ENCODE measurements at places on chromosomes 13 and 19. TPM values are rescaled to one million over a fixed set of nuclear protein-coding genes. Genes with fewer than 3 reads are reported as not detected.

DNA sequence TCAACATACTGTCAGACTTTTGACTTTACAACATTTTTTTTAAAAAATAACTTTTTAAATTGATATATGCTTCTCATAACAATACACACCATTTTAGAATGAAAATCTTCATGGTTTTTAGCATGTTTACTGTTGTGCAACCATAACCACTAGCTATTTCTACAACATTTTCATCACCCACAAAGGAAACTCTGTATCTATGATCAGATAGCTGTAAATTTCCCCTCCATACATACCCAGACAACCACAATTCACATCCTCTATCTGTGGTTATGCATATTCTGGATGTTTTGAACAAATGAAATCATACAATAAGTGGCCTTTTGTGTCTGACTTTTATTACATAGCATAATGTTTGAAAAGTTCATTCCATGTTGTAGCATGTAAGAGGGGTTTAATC, 1666.0 kb downstream of the EFNB2 start:
- H3K4me1 ChIP-seq = no peaks in the 10 kb centered on the region
- H3K27ac ChIP-seq = no peak overlapping the region
- no peak for DNase-seq
- H3K4me3 ChIP-seq = no peak overlapping the region
- H3K27me3 ChIP-seq = no peaks in the 10 kb centered on the region

The ZNF525 gene
- 2.4 TPM for total RNA-seq

The SAFB2 gene
- 75.6 TPM for total RNA-seq

The DACH1 gene
- 7.3 TPM for total RNA-seq

- no peaks in the 10 kb centered on the region for H3K4me1 ChIP-seq
- no peak overlapping the region for H3K4me3 ChIP-seq
- no peaks in the 10 kb centered on the region for H3K36me3 ChIP-seq
- DNase-seq = no peak
Observed at GRCh38 chr19:32767951-32768679, 48.5 kb downstream of the TDRD12 start.

DNA sequence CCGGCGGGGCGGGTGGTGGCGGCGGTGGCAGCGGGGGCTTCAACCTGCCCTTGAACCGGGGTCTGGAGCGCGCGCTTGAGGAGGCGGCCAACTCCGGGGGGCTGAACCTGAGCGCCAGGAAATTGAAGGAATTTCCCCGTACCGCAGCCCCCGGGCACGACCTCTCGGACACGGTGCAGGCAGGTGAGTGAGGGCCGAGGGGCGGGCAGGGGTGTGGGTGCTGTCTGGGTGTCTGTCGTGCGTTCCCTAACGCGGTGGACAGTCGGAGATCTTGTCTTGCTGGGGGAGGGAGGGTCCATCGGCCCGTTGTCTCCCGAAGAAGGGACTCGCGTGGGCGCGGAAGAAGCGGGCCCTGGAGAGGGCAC, 533 bp downstream of the LRCH1 start:
- no peak for DNase-seq
- no peaks in the 10 kb centered on the region for H3K36me3 ChIP-seq
- peaks cover 28% of the 10 kb centered on the region for H3K4me1 ChIP-seq
- H3K27me3 ChIP-seq = no peaks in the 10 kb centered on the region
- peak overlapping the region; percentile 88 for H3K27ac ChIP-seq
- peak overlapping the region; percentile 97 for H3K4me3 ChIP-seq

The TJP3 gene
- 94.3 TPM for total RNA-seq

DNA sequence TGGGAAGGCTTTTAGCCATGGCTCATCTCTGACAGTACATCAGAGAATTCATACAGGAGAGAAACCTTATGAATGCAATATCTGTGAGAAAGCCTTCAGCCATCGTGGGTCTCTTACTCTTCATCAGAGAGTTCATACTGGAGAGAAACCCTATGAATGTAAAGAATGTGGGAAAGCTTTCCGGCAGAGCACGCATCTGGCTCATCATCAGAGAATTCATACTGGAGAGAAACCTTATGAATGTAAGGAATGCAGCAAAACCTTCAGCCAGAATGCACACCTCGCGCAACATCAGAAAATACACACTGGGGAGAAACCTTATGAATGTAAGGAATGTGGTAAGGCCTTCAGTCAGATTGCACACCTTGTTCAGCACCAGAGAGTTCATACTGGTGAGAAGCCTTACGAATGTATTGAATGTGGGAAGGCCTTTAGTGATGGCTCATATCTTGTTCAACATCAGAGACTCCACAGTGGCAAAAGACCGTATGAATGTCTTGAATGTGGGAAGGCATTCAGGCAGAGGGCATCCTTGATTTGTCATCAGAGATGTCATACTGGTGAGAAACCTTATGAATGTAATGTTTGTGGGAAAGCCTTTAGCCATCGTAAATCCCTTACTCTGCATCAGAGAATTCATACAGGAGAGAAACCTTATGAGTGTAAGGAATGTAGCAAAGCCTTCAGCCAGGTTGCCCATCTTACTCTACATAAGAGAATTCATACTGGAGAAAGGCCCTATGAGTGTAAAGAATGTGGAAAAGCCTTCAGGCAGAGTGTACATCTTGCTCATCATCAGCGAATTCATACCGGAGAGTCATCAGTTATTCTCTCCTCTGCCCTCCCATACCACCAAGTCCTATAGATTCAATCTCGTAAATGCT, 10.7 kb downstream of the ZNF470 start:
- peaks cover 29% of the 10 kb centered on the region for H3K36me3 ChIP-seq
- no peak for DNase-seq
- no peaks in the 10 kb centered on the region for H3K4me1 ChIP-seq
- H3K27ac ChIP-seq = no peak overlapping the region
- H3K27me3 ChIP-seq = no peaks in the 10 kb centered on the region

- peaks cover 12% of the 10 kb centered on the region for H3K4me1 ChIP-seq
- H3K27ac ChIP-seq = peak overlapping the region; percentile 68
- DNase-seq = no peak
- H3K36me3 ChIP-seq = peaks cover 8% of the 10 kb centered on the region
- no peak overlapping the region for H3K4me3 ChIP-seq
Observed at GRCh38 chr19:7677669-7678311, 900 bp downstream of the MCEMP1 start.

DNA sequence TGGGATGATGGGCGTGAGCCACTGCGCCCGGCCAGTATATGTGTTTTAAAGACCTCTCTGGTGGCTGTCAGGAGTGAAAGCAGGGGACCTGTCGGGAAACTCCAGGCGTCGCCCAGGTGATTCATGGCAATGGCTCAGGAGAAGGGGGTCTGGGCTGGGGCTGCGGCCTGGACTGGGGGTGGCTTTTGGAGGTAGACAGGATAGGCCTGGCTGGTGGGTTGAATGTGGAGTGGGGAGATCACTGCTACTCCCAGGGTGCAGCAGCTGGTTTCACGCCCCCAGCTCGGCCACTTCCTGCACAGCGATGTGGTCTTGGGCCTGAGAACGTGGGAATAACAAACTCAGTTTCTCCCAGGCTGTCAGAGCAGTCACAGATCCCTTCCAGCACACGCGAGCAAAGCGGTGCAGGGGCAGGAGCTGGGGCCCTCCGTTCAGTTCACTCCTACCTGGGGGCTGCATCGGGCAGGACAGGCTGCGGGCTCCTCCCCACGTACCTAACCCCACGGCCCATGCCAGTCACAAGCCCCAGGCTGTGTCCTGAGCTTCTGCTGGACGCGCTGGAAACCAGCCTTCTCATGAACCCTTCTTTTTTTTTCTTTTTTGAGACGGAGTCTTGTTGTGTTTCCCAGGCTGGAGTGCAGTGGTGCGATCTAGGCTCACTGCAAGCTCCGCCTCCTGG, 18.9 kb downstream of the KDM4B start:
- H3K4me1 ChIP-seq = peaks cover 47% of the 10 kb centered on the region
- H3K27me3 ChIP-seq = no peaks in the 10 kb centered on the region
- H3K36me3 ChIP-seq = no peaks in the 10 kb centered on the region
- DNase-seq = no peak

The PSG7 gene
- total RNA-seq = not detected

GRCh38 chr13:51047434-51048165, 63.5 kb downstream of the C13orf42 start:
- H3K4me1 ChIP-seq = no peaks in the 10 kb centered on the region
- H3K27me3 ChIP-seq = no peaks in the 10 kb centered on the region
- no peaks in the 10 kb centered on the region for H3K36me3 ChIP-seq
- H3K4me3 ChIP-seq = no peak overlapping the region
- DNase-seq = no peak
- no peak overlapping the region for H3K27ac ChIP-seq

The ICAM1 gene
- total RNA-seq = 791 TPM

DNA sequence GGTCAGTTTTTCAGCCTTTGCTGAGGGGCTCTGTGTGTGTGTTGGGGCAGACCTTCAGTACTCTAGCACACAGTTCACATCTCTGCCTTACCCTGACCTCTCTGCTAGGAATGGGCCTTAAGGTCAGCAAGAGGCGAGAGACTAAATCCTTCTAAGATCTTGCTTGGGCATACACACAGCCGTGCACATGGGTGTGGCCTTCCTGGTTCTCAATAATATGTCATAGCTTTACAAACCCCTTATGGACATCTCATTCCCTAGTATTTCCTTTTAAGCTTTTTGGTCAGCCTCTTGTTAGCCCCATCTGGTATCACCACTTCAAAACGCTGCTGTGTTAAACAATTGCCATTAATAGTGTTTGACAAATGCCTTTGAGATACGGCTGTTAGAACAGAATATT, 69.4 kb upstream of the SPATA13 start:
- no peaks in the 10 kb centered on the region for H3K27me3 ChIP-seq
- peak overlapping the region; percentile 83 for H3K27ac ChIP-seq
- no peak overlapping the region for H3K4me3 ChIP-seq
- peaks cover 31% of the 10 kb centered on the region for H3K4me1 ChIP-seq
- H3K36me3 ChIP-seq = no peaks in the 10 kb centered on the region

The TTYH1 gene
- not detected for total RNA-seq

GRCh38 chr13:113661509-113661908, 3.5 kb upstream of the ATP4B start:
- H3K4me1 ChIP-seq = no peaks in the 10 kb centered on the region
- no peaks in the 10 kb centered on the region for H3K27me3 ChIP-seq
- no peaks in the 10 kb centered on the region for H3K36me3 ChIP-seq
- H3K27ac ChIP-seq = no peak overlapping the region

The IGFL3 gene
- total RNA-seq = not detected

DNA sequence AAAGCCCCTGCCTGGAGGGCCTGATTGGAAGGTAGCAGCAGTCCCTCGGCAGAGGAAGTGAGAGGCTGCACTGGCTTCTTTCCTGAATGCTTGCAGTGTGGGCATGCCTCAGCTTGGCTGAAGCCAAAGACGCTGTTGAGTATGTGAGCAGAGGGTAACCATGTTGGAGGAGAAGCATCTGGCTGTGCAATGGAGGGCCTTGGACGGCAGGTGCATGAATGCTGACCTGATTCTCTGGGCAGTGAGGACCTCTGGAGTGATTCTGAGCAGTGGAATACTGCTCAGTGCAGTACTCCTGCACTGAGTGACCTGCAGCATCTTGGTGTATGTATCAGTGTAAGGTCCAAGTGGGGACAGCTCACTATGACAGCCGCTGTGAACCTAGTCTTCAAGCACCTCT, 46.9 kb downstream of the SOX1 start:
- no peak overlapping the region for H3K27ac ChIP-seq
- no peaks in the 10 kb centered on the region for H3K4me1 ChIP-seq
- no peaks in the 10 kb centered on the region for H3K27me3 ChIP-seq

The CDX2 gene
- total RNA-seq = not detected

GRCh38 chr19:16355293-16356043, 30.8 kb downstream of the KLF2 start:
- H3K27ac ChIP-seq = peak overlapping the region; percentile 32
- DNase-seq = no peak
- H3K4me3 ChIP-seq = peak overlapping the region; percentile 8
- peaks cover 18% of the 10 kb centered on the region for H3K4me1 ChIP-seq
- H3K36me3 ChIP-seq = no peaks in the 10 kb centered on the region

GRCh38 chr13:31011193-31011860, 78.9 kb downstream of the TEX26 start:
- H3K4me3 ChIP-seq = no peak overlapping the region
- no peak overlapping the region for H3K27ac ChIP-seq
- H3K36me3 ChIP-seq = no peaks in the 10 kb centered on the region
- H3K4me1 ChIP-seq = no peaks in the 10 kb centered on the region
- H3K27me3 ChIP-seq = no peaks in the 10 kb centered on the region
- DNase-seq = no peak

DNA sequence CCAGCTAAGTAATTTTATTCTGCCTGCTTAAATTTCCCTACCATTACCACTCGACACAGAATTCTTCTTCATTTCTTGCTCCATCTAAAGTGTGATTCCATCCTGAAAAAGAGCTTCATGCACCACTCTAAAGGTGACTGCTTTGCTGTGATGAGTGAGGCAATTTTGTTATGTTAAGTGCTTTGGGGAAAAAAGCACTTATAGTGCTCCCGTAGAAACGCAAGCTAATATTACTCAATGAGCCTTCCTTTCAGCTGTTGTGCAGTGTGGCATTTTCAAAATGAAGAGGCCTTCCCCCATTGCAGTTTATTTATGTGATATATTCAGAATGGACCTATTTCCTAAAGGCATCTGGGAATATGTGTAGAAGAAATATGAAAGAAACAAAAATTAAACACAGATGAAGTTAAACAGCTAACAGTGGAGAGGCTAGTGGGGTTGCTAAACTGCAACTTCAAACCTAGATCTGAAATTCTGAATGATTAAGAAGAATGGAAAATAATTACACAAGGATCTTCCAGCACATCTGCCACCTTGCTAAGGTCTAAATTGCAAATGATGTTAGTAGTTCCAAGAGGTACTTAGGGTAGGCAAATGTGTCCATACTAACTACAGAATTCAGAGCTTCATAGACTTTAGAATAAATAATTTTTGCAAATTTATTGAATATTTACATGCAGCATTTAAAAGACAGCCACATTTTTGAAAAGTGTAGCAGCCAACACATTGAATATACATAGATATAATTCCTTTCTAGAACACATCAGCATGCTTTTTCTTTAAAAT, 211.7 kb downstream of the DCT start:
- DNase-seq = no peak
- H3K36me3 ChIP-seq = no peaks in the 10 kb centered on the region
- no peaks in the 10 kb centered on the region for H3K27me3 ChIP-seq
- no peaks in the 10 kb centered on the region for H3K4me1 ChIP-seq
- H3K27ac ChIP-seq = no peak overlapping the region

DNA sequence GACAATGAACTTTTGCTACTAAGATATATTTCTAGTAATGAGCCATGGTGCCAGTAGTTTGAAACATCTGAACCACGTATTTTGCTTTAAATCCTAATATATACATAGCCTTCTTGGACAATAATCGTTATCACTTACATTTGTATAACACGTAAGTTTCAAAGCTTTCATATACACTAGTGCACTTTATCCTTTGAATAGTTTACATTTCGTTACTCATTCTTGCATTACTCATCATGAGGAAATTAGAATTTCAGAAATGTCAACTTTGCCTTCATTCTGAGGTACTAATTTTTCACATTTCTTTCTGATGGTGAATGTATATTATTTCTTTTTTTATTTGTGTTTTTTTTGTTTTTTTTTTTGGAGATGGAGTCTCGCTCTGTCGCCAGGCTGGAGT, 5.8 kb downstream of the KBTBD7 start:
- H3K27ac ChIP-seq = no peak overlapping the region
- no peak for DNase-seq
- peaks cover 18% of the 10 kb centered on the region for H3K4me1 ChIP-seq

GRCh38 chr13:65921933-65922332, 1308.2 kb downstream of the PCDH9 start:
- no peak overlapping the region for H3K4me3 ChIP-seq
- H3K27me3 ChIP-seq = no peaks in the 10 kb centered on the region
- H3K36me3 ChIP-seq = no peaks in the 10 kb centered on the region
- H3K27ac ChIP-seq = no peak overlapping the region
